Spinal cord (tissue), 10 donors: ENCODE measurements at places on chromosomes 1 and 21. TPM values are rescaled to one million over a fixed set of nuclear protein-coding genes. Genes with fewer than 3 reads are reported as not detected.

The HCRTR1 gene
- 0.94 TPM for total RNA-seq

The CRYBG2 gene
- total RNA-seq, result 0.30 TPM

The ASCL5 gene
- 0.17 TPM for total RNA-seq

The HSF2BP gene
- 1.4 TPM for total RNA-seq

The ZFP69B gene
- total RNA-seq, result 8.6 TPM

The TRIM63 gene
- not detected for total RNA-seq

The UBXN10 gene
- 9.8 TPM for total RNA-seq

The GADD45A gene
- 9.4 TPM for total RNA-seq

The OR10Z1 gene
- not detected for total RNA-seq

The CNR2 gene
- total RNA-seq, result 0.06 TPM

The BCL2L15 gene
- 0.59 TPM for total RNA-seq

The IGSF21 gene
- total RNA-seq, result 13.1 TPM

The ERRFI1 gene
- 65.8 TPM for total RNA-seq

The RNPEP gene
- total RNA-seq, result 19.1 TPM

The PSMG1 gene
- 43.4 TPM for total RNA-seq

The PRKAA2 gene
- 27.4 TPM for total RNA-seq

The OR2M3 gene
- total RNA-seq, result 0.06 TPM

The CACHD1 gene
- 30.7 TPM for total RNA-seq

The GPR52 gene
- total RNA-seq, result 3.9 TPM

The WNT3A gene
- not detected for total RNA-seq

The RNF186 gene
- not detected for total RNA-seq

The LZIC gene
- total RNA-seq, result 67.3 TPM

The S100A9 gene
- 16.5 TPM for total RNA-seq

The MRPL55 gene
- total RNA-seq, result 90.4 TPM

The ACKR1 gene
- total RNA-seq, result 3.5 TPM

The STRIP1 gene
- total RNA-seq, result 67.6 TPM

The OR6N1 gene
- total RNA-seq, result not detected

The ADAMTSL4 gene
- total RNA-seq, result 13.1 TPM

The TMPRSS15 gene
- 0.61 TPM for total RNA-seq

The KCNQ4 gene
- 1.7 TPM for total RNA-seq

The EPHA10 gene
- total RNA-seq, result 4.8 TPM

The SLAMF8 gene
- 0.40 TPM for total RNA-seq

The VAV3 gene
- 12.1 TPM for total RNA-seq

The FRRS1 gene
- total RNA-seq, result 10.8 TPM

The PLCH2 gene
- 3.3 TPM for total RNA-seq

The CLDN19 gene
- 17.0 TPM for total RNA-seq

The CD101 gene
- 1.4 TPM for total RNA-seq

The ANKRD34A gene
- 1.8 TPM for total RNA-seq

The ABCG1 gene
- 22.5 TPM for total RNA-seq

The C21orf58 gene
- total RNA-seq, result 2.9 TPM

The UBE2U gene
- total RNA-seq, result not detected

The CD5L gene
- total RNA-seq, result not detected

The MAP1LC3C gene
- 3.7 TPM for total RNA-seq

The ADAM30 gene
- not detected for total RNA-seq

The GSTM5 gene
- 39.9 TPM for total RNA-seq

The RGS4 gene
- 15.5 TPM for total RNA-seq

The ZNF683 gene
- total RNA-seq, result not detected

The GJA8 gene
- not detected for total RNA-seq

The FAM78B gene
- 4.5 TPM for total RNA-seq

The IGSF3 gene
- 25.7 TPM for total RNA-seq

The LMO4 gene
- 115 TPM for total RNA-seq

The PRAMEF25 gene
- total RNA-seq, result not detected

The RHEX gene
- total RNA-seq, result 0.59 TPM

The MMEL1 gene
- 2.9 TPM for total RNA-seq
